ENCODE measurements at places on chromosomes 1 and 21.
A peak's percentile ranks its signal among the peaks of the same experiment; 100 is the strongest.

GRCh38 chr1:12148958-12149790, 17.6 kb upstream of the TNFRSF1B start:
- no peak for DNase-seq

DNA sequence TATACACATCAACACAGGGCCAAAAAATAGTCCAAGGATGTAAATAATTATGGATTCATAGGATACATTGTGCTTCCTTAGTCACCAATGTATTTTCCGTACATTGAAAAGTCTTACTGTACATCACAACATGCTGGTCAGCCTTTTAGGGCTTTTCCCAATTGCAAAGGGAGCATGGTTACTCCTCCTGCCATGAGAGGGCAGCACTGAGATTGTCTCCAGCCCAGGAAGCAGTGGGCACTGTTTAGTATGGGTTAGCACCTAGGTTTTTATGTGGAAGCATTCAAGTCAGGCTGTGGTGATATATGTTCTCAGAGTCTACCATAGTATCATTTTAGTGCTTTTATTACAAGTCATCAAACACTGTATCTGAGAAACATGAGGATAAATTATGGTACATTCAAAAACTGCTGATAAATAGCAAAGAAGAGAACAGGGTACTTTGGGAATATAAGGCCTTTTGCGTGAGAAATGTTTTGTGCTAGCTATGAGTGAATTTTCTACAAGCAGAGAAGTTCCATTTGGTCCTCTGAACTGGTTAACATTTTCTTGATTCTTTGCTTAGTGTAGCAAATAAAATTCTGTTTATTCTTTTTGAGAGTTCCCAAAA, 34.0 kb downstream of the ST6GALNAC5 start:
- peak; percentile 32 for DNase-seq

DNA sequence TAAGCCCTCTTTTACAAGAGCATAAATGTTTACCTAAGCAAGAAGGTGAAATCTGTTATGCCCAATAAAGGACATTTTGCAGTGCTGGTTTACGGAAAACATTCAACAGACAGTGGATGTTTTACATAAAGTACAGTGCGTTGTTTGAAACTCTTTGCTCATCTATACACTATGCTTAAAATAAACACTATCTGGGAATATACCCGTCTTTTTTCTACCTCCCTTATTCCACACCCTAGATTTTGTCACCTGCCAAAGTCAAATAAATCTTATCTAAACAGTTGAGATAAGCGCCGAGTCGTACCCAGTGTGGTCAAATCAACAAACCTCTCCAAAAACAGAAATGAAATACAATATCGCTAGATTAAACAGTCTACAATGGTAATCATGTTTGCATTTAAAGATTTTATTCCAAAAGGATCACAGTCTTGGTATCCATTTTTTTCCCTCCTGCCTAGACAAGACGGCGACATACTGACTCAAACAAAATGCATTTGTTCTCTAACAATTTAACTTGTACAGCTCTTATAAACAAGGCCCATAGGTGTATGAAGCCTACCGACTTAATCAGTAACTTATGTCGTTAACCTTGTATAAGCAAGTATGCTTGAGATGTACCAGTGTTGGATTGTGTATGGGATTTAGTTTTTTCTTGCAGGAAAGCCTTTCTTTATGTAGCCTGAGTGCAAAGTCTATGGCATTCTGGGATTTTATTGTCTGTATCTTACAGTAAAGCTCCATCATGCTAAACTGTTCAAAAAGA, 189.1 kb downstream of the FMN2 start:
- no peak for DNase-seq

GRCh38 chr1:230153641-230154296, 86.7 kb downstream of the GALNT2 start:
- no peak for DNase-seq

DNA sequence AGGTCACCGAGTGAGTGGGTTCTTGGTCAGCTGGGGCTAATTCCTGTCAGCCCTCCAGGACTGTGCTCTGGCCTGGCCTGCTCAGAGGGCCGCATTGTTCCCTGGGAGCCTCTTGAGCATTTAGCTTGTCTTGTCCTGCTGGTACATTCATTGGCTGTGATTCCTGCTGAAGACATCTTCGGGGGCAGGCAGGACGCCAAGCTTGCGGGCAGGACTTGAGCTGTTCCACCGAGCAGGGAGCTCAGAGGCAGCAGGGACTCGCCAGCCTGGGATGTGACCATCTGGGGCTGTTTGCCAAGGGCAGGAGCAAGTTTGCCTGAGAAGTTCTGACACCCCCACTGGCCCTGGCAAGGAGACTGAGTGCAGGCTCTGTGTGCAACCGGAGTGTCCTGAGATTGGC, 7.0 kb upstream of the SLC26A9 start:
- no peak for DNase-seq
